ENCODE measurements at places on chromosomes 1 and 21.

GRCh38 chr1:184870319-184870718 is 104.0 kb downstream of the NIBAN1 start:
- DNase-seq = no peak

DNA sequence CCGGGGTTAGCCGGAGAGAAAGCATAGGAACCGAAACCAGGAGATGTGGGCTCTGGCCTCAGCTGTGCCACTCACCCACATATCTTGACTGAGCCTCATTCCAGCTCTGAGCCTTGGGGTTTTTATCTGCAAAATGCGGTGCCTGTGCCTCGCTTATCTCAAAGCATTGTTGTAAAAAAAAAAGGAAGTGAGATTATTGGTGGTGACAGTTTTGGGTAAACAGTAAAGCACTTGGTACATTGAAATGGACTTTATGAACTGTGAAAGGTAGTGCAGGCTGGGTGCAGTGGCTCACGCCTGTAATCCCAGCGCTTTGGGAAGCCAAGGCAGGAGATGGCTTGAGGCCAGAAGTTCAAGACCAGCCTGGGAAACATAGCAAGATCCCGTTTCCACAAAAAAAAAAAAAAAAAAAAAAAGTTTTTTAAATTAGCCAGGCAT is 3.8 kb downstream of the PTAFR start:
- DNase-seq = no peak

DNA sequence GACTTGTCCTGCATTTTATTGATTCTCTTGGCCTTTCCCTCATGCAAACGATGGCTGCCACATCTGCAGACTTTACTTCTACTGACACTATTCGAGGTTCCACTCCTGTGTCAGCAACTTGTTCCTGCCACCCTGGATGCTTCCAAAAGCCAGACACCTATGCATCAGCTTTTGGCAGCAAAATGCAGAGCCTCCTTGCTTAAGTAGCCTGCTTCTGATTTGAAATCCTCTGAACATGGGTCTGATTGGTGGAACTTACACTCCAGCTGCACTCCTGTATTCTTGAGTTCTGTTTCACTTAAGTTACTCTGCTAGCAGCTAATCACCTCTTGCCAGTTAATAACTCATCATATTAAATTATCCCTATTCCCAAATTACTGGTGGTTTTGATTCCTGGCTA is 152.1 kb upstream of the FMN2 start:
- DNase-seq = no peak

DNA sequence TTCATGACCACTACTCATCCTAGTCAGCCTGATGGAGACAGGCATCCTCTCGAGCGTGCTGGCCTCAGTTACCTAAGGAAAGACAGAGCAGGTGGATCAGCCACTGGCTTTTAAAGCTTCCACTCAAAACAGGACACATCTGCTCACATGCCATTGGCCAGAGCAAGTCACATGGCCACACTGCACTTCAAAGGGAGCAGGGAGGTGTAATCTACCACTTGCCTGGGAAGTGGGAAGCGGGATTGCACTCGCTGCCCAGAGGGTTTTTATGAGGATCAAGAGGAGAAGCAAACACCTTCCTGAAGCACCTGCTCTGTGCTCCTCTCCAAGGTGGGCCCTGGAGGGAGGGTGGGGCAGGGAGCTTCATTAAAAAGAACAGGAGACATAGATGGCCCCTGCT is 108.0 kb downstream of the TAS1R2 start:
- no peak for DNase-seq

DNA sequence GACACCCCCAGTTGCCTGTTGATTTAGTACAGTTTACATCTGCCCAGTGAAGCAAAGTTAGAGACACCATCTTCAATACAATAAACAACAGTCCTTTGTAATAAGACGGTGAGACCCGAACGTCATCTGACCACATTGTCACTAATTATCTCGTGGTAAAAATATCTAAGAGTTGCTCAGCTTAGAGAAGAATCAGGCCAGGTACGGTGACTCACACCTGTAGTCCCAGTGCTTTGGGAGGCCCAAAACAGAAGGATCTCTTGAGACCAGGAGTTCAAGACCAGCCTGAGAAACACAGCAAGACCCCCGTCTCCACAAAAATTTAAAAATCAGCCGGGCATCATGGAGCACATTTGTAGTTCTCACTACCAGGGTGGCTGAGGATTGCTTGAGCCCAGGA is 53.5 kb downstream of the CD34 start:
- DNase-seq = no peak

- DNase-seq = no peak
Observed at GRCh38 chr1:161038523-161039153, at the start of gene TSTD1. TSS of gene TSTD1 (minus strand) at chr1:161038964. CDS start at chr1:161038889, 75 bp downstream.

DNA sequence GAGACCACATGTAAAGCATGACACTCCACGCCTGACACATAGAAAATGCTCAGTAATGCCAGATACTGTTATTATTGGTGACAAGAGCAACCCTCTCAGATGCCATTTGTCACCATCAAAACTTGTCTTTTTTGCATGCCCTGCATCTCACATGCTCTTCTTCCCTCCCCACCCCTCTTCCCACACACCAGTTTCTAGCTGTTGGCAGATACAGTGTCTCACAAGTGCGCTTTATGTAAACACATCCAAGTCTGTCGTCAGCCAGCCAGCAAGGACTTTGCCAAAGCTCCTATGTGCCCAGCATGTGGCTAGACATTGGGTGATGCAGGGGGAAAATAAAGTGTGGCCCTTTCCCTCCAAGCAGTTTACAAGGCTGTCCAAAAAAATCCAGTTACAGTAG is 44.9 kb upstream of the EPHA8 start:
- no peak for DNase-seq

DNA sequence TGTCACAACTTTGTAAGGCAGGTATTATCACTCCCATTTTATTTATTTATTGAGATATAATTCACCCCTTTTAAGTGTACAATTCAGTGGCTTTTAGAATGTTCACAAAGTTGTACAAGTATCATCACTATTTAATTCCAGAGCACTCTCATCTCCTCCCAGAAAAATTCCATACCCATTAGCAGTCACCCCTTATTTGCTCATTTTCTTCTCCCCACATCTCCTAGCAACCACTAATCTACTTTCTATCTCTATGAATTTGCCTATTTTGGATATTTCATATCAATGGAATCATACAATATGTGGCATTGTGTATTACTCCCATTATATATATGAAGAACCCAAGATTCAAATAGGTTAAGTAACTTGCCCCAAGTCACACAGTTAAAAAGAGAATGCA is 7.0 kb downstream of the DSTYK start:
- no peak for DNase-seq
